ENCODE measurements at places on chromosomes 2 and 18. TPM values are rescaled to one million over a fixed set of nuclear protein-coding genes. Genes with fewer than 3 reads are reported as not detected.

Gene GALNT3
- 26.7 TPM for polyA plus RNA-seq

Gene ERICH2
- polyA plus RNA-seq: 1.7 TPM

Gene EHBP1
- polyA plus RNA-seq: 43.1 TPM

Gene RTP5
- not detected for polyA plus RNA-seq

Gene POTEJ
- polyA plus RNA-seq: not detected

Gene MC5R
- 0.20 TPM for polyA plus RNA-seq

Gene ERCC3
- 74.7 TPM for polyA plus RNA-seq

Data from right renal pelvis (tissue), 4 donors.